CD4-positive, alpha-beta T cell treated with Interleukin-17A for 1 hour (primary cell): ENCODE measurements at places on chromosomes 2 and 18.

DNA sequence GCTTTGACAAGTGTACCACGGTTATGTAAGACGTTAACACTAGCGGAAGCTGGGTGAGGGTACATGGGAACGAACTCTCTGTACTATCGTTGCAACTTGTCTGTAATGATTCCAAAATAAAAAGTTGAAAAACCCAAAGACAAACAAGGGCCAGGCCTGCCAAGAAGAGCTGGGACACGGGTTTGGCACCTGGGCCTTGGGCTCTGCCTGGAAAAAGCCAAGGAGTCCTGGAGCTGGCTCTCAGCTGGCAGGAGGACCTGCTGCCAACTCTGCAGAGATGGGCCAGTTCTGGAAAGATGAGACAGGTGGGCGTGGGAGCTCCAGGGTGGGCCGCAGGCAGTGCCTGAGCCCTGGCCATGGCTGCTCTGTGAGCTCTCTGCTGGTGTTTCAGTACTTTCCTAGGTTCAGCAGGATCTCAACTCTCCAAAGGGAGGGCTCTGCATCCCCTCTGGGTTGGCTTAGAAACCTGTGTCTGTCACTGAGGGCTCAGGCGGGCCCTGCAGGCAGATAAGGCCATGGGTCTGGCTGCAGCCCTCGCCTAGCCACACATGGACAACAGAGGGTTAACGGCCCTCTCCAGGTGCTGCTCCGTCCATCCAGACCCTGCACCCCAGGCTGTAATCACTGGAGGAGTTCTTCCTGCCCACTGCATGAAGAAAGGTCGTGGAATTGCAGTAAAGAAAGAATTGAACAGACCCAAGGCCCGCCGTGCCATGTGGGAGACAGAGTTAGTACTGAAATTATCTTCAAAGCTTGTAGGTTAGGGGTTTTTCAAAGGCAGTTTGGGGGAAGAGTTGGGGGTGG lies 89.9 kb downstream of the RHOB start:
- no peak for DNase-seq

GRCh38 chr2:121521359-121521758 lies 9.3 kb upstream of the RNU4ATAC start:
- DNase-seq = no peak

GRCh38 chr2:65153515-65153914 lies 23.6 kb upstream of the RAB1A start:
- DNase-seq = no peak

GRCh38 chr2:159129269-159129668 lies 157.2 kb downstream of the WDSUB1 start:
- no peak for DNase-seq

- no peak for DNase-seq
Observed at GRCh38 chr2:195531754-195532153, 125.3 kb upstream of the SLC39A10 start.

GRCh38 chr2:160551259-160551658 lies 57.7 kb upstream of the RBMS1 start:
- no peak for DNase-seq

DNA sequence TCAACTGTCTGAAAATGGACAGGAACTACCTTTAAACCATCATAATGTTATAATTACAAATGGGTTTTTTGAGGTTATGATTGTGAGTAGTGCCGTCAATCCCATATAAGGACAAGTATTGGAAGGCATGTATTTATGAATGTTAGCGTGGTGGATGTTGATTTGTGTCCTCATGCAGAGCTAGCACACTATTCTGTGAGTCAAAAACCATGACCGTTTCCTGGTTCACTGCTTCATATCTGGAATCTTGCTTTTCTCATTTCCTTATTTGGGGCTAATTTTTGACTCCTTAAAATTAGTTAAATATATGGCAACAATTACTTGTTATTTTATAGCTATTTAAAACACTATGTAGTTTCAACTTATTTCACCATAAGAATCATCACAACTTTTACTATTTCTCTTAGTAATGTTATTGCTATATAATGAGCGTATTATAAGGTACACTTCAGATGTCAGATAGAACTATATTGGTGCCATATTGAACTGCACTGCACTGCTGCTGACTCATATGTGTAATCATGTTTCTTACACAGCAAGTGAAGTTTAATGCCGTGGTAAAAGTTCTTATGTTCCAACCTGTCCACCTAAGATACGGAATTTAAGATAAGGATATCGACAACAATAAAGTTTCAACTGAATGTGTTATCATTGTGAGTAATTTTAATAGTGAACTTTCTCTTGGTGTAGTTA lies 192.8 kb downstream of the PTGR3 start:
- no peak for DNase-seq

- no peak for DNase-seq
Observed at GRCh38 chr2:45285771-45286390, 276.6 kb upstream of the SIX2 start.

- DNase-seq = no peak
Observed at GRCh38 chr2:14826518-14826917, 194.0 kb downstream of the LRATD1 start.

GRCh38 chr2:46114996-46115395 lies 182.2 kb upstream of the EPAS1 start:
- no peak for DNase-seq

DNA sequence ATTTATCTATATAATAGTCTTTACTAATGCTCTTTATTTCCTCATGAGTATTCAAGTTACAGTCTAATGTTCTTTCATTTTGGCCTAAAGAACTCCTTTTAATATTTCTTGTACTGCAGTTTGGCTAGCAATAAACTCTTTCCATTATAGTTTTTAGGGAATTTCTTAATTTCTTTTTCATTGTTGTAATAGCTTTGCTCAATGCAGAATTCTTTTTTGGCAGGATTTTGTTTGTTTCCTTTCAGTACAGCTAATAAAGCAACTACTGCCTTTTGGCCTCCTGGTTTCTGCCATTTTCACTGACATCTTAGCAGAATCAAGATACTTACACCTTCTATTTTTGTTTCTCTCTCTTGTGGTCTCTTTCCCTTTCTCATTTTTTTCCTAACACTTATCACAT lies 390.4 kb upstream of the RGPD4 start:
- DNase-seq = no peak

- no peak for DNase-seq
Observed at GRCh38 chr2:20675701-20676352, 8.9 kb downstream of the GDF7 start.

DNA sequence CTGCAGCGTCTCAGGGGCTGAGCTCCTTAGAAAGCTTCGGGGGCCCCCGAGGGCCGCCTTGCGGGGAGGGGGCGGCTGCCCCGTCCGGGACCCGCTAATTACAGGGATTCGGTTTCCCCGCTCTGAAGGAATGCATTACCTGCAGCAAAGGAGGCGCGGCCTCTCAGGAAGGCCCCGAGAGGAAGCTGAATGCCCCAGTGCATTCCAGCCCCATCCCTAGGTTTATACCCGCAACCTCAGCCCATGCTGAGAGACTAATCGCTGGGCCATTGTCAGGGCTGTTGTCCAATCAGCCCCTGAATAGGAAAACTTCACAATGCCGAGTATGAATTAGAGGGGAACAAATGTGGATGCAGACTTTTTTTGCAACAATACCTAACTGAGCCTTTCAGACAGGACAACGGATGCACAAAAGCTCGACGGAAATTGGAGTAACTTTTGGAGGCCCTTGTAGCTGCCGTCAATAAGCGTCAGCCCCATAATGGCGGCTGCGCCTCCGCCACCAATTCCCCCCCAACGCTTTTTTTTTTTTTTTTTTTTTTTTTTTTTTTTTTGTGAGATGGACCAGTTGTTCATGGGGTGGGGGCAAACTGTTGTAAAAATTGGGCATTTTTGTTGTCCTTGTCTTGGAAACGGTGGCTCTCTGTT lies 138.6 kb upstream of the SIX3 start:
- no peak for DNase-seq

DNA sequence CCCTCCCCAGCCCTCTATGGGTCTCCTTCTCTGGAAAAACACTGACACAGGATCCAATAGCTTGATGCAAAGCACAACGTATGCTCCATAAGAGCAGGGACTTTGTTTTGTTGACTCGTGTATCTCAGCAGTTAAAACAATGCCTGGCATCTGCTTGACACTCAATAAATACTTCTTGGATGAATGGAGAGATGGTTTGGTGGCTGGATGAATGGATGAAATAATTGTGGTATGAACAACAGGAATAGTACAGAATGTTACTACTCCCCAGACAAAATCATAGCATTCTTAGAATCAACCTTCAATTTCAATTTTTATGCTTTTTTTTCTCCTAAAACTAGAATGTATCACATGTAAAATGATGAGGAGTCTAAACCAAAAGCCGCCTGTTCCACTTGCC lies 57.4 kb downstream of the KCNE4 start:
- no peak for DNase-seq

- DNase-seq = peak; percentile 6
Observed at GRCh38 chr2:135169900-135170753, 118.0 kb downstream of the RAB3GAP1 start.

GRCh38 chr18:36828630-36829361 lies at the start of the genes KIAA1328 and TPGS2:
Gene KIAA1328 (plus strand): TSS chr18:36829127. CDS start chr18:36829139, 12 bp downstream.
Gene TPGS2 (minus strand): TSS chr18:36829002. CDS start chr18:36828767, 235 bp downstream.
- DNase-seq = peak; percentile 90

DNA sequence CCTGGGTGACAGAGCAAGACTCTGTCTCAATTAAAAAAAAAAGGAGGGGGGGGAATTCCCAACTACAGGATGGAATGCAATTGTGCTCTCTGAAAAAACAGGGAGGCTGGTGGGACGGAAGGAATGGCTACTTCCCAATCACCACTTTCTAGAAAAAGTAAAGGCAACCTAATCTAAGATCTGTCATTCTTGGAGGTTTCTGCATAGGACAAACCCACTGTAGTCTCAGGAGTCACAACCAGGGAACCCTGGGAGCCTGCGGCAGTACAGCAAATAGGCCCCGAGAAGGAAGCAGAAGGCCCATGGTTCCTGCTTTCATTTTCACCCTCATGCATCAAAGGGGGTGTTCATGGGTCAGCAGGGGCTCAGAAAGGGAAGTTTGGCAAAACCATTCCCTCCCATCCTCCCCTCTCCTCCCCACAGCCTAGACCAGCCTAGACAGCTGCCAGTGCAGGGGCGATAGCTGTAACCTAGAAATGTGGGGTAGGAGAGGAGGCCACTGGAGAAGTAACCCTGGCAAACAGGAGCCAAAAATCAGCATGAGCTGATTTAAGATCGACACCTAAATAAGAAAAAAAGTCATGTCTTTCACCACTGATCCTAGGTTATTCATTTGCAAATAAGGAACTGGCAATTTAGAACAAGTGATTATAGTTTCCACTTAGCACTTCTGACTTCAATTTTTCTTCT lies 48.0 kb downstream of the TRABD2A start:
- DNase-seq = peak; percentile 48

DNA sequence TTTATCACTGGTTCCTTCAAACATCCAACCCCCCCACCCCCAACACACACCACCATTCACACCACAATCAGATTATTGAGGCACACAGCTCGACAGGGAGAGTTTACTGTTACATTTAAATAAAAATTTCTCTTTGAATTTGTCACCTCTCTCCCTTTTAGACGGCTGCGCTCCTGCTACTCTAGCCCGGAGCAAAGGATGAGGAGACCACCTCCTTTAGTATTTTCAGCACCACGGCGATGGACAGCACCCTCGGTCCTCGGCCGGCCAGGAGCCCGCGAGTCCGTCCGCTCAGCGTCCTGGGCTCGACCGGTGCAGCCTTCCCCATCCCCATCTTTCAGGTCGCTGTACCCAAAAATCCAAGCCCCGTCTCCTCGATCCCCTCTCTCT lies 892 bp downstream of the CELF4 start:
- DNase-seq = no peak

DNA sequence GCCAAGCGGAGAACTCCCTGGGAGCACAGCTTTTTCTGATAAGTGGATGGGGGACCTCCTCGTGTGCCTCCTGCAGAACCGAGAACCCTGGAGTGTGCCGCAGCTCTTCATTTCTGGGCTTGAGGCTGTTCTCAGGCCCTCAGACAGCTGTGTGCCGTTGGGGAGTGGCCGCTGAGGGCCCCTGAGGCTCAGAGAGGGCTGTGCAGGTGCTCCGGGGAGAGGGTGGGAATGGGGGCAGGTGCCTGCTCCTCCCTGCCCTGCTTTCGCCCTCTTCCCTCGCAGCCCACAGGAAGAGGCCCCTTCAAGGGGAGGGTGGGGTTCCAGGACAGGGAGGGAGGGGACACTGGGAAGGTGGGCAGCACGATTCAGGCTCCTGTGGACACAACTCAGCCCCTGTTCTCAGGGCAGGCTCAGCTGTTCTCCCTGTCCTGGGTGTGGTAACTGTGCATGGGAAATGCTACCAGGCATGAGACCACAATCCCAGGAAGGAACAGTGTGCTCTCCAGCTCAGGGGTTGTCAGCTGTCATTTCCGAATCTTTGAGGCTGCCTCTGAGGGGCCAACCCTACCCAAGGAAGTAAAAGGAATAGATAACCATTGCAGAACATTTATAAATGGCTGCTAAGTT lies 11.3 kb downstream of the LCT start:
- no peak for DNase-seq

GRCh38 chr18:41642756-41643155 lies 312.3 kb upstream of the PIK3C3 start:
- DNase-seq = no peak

DNA sequence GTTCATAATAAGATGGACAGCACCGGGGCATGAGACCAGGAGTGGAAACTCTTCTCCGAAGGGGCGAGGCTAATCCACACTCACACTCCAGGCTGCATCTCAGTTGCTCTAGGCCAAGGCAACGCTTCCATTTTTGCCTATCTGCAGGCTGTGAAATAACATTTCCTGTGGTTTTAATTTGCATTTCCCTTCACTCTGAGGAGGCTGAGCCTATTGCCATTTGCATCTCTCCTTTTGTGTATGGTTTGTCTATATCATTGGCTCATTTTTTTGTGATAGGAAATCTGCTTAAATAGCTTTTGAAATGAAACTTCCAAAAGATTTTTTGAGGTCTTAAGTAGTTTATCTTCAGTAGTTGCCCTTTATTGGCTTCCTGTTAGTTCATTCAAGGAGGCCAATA lies 57.6 kb downstream of the TPGS2 start:
- no peak for DNase-seq

DNA sequence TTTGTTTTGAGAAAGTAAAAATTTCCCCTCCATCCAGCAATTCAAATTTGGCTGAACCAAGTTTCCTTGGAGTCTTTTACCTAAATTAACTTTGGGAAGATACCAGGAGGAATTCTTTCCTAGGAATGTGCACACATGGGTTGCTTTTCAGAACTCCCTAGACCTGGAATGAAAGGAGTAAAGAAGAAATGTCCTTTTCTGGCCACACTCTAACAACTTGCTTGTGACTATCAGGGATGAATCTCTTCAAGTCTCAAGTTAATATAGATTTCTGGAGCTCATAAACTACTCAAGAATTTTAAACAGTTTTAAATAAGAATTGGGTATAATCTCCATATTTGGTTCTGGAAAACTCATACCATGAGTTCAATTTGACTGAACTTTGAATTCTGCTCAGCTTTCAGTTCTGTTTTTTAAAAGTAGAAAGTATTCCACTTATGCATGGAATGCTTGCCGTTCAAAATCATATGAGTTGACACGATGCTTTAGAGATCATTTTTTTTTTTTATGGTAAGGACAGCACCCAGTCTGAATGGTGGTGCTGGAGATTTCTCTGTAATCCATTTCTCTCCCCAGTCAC lies 7.7 kb downstream of the RASGRP3 start:
- DNase-seq = no peak

GRCh38 chr2:85242321-85242720 lies 85.5 kb downstream of the TGOLN2 start:
- DNase-seq = no peak
